HuH-7.5 (cell line): ENCODE measurements at places on chromosomes 6 and 20.
A peak's percentile ranks its signal among the peaks of the same experiment; 100 is the strongest.

GRCh38 chr20:36253036-36253435 lies 16.8 kb downstream of the AAR2 start:
- no peak for DNase-seq

DNA sequence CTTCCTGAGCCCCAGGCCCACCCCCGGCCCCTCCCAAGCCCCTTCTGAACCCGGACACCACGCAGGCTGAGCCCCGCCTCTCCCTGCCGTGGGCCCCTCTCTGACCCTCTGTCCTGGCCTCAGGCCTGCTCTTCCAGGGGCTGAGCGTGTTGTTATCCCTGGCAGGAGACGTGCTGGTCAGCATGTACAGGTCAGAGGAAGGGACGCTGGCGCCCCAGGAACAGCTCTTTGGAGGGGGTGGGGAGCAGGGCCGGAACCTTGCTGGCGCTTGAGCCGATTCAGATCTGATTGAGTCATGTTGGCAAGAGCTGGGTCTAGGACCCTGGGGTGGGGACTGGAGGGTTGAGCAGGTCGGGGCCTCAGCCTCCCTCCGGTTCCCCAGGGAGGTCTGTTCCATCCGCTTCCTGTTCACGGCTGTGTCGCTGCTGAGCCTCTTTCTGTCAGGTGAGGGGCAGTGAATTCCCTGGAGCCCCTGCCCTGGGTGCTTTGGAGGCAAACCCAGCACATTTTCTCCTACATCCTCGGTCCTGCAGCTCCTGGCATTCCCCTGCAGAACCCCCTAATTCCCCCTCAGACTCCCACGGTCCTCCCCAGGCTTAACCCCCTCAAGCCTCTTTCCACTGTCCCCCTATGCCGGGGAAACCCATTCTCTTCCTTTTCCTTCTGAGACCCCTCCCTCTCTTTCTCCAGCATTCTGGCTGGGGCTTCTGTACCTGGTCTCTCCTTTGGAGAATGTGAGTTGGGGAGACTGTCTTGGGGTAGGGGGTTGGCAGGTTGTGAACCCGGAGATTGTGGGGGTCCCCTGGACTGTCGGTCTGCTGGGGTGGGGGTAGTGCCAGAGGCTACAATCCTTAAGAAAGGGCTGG lies 2.0 kb downstream of the SPAG4 start:
- DNase-seq: peak; percentile 93

DNA sequence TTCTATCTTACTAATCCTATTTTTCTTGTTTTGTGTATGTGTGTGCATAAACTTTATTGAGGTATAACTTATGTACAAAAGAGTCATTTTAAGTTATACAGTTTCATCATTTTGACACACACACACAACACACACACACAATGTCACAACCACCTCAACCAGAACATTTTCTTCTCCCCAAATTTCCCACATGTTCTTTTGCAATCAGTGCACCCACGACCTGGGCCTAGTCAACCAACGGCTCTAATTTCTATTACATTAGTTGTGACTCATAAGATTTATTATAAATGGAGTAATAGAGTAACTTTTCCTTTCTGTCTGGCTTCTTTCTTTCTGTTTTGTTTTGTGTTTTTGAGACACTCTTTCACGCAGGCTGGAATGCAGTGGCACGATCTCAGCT lies 9.8 kb upstream of the POM121L2 start:
- DNase-seq: no peak

DNA sequence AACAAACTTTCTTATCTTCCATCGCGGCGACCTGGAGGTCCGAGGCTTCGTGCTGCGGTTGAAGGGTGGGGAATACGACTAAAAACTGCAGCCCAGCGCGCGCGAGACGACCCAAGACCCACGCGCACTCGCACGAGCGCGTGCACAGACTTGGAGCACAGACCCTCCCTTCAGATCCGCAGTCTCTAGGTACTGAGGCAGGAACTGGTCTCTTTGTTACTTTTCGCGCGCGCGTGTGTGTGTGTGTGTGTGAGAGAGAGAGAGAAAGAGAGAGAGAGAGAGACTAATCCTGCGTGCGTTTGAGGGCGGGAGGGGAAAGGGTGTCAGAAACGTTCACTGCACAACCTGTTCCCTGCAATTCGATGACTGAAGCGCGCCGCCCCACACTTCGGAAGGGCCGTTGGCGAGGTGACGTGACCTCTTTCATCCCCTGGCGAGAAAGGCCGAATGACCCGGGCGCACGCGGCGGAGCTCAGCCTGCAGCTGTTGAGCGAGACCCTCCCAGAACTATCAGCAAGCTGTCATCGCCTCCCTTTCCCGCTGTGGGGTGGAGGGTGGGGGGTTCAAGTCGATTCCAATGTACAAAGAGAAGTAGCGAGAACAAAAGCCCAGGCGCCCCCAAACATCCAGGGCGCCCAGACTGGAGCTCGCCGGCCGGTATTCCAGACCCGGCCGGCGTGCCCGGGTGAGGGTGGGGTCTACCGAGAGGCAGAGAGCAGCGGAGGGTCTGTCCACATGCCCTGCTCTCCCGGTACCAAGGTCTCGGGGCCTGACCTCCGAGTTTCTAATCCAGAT lies 1.5 kb upstream of the TUBB2B start:
- DNase-seq: no peak

GRCh38 chr6:30557683-30557981 lies 537 bp downstream of the PRR3 start:
- DNase-seq: no peak

DNA sequence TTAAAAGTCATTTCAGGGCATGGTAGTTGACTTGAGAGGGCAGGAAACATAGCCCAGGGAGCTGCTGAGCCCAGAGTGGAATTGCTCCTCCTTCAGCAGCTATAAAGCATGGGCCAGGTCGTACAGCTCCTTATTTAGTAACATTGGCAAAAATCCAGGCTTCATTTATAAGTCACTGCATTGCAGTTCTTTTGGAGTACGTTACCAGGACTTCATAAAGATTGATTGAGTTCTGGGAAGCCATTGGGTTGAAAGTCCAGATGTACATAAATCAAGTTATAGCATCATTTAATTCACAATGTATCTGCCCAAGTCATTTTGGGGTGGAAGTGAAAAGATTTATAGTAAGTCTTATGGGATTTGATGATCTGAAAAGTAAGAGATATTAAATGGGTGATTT lies 53.0 kb upstream of the ANKEF1 start:
- no peak for DNase-seq
